ENCODE measurements at places on chromosomes 7 and 10.

DNA sequence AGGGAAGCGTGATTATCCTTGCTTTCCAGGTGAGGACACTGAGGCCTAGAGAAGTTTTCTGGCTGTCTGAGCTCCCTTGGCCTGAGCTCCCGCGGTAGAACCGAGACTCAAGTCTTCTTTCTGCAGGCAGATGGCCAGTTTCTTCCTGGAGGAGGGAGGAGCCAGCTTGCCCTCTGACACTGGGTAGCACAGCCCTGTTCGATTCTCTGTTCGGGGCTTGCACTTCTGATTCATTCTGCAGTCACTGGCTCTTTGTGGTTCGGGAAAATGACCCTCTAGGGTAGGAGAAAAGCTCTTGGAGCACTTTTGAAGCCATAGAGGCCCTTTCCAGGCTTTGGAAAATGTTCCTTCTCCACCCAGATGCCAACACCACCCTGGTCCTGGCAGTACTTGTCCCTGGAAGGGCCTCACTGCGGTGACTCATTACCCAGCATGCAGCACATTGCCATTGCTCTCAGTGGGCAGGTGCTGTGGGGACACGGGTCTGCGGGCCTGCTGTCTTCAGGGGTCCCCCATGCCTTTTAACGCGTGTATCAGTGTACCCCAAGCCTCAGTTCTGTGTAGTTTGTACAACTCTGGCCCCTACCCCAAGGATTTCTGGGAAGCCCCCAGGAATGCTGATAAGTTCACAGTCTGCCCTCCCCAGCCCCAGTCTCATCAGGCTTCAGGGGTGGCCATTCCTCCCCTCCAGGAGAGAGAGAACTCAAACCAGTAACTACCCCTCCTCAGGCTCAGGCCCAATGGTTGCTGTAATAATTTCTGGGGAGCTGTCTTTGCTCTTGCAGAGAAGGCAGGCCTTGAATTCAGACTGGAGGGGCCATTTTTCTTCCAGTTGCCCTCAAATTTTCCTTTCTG, 11.9 kb downstream of the CHST3 start:
- DNase-seq, result peak; percentile 56

DNA sequence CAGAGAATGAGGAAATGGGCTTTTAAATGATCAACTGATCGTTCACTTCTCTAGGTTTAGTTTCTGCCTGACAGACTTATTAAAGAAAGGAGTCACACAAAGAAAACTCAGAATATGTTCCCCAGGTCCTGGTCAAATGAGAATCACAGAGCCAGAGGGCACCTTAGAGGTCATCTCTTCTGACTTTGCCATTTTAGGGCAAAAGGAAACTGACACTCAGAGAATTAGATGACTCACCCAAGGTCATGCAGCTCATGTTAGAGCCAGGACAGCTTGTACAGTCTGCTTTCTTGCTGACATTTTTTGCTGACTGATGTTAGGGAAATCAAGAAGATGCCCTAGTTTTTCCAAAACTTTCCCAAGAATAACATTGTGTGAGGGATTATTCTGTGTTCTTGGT, 312.7 kb upstream of the SP8 start:
- no peak for DNase-seq

GRCh38 chr7:44134943-44135628, 6.0 kb downstream of the MYL7 start:
- no peak for DNase-seq

- DNase-seq, result no peak
Measured at GRCh38 chr7:18200266-18200665, 172.6 kb upstream of the PRPS1L1 start.

GRCh38 chr10:3568392-3568791, 216.6 kb downstream of the KLF6 start:
- no peak for DNase-seq

- DNase-seq, result no peak
Measured at GRCh38 chr7:36308031-36308430, 81.6 kb upstream of the ANLN start.

- DNase-seq, result no peak
Measured at GRCh38 chr7:37206192-37206591, 242.5 kb downstream of the ELMO1 start.

DNA sequence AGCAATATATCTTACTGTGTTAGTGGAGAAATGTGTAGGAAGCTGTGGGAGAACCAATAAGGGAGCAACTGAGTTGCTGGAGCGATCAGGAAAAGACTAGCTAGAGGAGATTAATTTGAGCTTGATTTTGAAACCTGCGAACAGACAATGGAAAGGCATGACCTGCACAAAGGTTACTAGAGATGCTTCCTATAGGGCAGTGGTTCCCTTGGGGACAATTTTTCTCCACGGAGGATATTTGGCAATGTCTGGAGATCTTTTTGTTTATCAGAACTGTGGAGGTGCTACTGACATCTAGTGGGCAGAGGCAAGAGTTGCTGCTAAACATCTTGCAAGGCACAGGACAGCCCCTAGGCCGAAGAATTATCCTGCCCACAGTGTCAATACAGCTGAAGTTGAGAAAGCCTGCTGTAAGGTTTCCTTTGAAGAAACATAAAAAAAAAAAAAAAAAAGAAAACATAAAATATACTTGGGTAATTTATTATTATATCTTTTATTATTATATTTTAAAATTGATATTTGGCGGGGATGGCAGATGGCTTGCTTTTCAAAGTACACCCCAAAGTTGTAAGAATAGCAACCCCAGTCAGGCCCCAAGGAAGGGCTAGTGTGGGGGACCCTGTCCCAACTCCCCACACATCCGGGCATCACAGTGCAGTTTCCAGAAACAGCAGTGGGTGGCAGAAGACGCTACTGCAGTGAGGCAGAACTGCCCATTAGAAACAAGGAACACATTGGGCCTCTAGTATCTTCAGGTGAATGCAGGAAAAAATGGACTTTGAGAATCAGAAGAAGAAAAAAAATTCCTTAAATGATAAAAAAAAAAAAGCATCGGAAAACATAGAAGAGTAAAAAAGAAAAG, 481.6 kb downstream of the SH2D4B start:
- peak; percentile 62 for DNase-seq

DNA sequence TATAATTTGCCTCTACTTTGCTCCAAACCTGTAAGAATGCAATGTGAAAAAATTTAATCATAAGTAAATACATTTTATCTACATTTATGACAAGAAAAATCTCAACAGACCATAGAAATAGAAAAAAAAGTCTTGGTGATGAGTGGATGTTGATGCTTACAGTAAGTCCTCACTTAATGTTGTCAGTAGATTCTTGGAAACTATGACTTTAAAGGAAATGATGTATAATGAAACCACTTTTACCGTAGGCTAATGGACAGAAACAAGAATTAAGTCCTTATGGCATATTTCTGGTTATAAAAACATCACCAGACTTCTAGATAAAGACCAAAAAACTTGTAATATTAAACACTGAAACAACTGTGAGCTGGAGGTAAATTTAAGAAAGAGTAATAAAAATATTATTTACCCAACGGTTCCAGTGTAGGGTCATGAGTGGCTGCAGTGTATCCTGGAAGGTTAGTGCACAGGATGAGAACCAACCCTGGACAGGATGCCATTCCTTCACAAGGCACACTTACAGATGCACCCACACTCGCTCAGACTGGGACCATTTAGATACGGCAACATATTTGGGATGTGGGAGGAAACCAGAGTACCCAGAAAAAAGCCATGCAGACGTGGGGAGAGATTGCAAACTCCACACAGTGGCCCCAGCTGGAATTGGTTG, 76.3 kb downstream of the GLCCI1 start:
- no peak for DNase-seq

- DNase-seq, result no peak
Measured at GRCh38 chr10:132129431-132129830, 57.3 kb upstream of the DPYSL4 start.

DNA sequence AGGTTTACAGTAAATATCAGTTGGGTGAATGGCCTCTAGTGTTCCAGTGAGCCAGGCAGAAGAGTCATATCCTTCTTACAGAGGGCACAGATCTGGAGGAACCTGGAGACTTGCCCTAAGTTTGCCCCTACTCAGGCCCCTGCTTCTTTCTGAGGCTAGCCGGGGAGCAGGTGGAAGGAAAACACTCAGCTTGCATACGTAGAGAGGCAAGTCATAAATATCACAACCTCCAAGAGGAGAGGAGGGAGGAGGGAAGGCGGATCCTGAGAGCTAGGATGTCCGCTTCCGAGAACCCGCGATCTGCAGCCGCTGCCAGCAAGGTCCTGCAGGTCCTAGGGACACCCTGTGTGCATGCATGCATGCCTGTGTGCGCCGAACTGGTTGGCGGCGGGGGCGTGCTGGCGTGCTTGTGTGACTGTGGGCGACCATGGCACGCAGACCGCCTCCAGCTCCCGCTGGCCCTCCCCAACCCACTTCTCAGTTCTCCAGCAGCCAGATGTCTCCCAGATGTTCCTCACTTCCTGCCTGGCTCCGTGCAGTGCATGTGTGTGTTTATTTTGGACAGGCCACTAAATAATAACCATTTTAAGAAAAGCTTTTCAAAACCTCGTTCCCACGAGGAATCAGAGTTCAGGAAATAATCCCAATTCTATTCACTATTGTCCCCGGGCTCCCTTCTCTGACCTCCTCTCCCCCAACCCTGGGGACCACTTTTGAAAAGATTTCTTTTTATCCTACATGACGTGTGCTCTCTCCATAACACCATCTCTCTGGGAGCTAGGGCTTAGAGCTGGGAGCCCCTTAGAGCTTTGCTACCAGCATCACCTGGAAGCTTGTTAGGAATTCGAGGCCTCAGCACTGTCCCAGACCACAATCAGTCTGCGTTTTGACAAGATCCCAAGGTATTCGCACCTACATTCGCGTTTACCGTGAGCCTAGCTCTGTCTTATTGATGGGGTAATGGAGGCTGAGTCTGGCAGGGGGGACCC, 32.4 kb downstream of the UNC5B start:
- peak; percentile 90 for DNase-seq

DNA sequence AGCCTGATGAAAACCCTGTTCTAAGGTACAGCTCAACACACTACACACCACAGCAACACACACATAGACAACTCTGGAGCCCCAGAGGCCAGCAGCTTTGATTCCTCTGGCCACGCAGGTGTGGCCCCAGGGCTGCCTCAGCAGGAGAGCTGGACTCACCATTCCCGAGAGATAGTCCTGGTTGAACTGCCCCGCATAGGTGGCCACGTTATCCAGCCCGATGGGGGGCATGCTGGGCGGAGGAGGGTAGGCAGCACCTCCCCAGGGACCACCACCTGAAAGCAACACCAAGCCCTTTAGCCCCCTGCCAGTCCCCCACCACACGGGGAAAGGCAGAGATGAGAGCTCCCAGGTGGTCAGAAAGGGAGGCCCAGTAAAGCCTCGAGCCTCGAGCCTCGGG, 34.7 kb downstream of the ANXA11 start:
- DNase-seq, result no peak

DNA sequence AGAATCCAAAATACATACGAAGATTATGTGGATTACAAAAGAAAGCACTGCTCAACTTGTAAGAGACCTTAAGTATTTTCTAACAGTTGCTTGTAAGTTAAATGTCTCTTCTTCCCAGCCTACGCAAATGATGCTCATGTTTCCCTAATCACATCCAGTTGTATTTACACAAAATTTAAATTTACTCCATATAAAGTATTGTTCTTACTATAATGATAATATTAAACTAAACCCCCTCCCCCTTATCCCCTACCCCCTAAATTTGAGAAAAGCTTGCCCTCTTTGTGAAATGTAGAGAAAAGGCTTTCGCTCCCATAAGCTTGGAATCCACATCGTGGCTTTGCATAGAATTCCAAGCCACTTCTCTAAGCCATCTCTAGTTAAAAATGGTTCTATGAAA, 29.4 kb downstream of the ANKMY2 start:
- no peak for DNase-seq

GRCh38 chr7:67760971-67761370, 764.3 kb downstream of the TYW1 start:
- DNase-seq, result peak; percentile 64

GRCh38 chr7:148332191-148333186, 258.1 kb upstream of the C7orf33 start:
- no peak for DNase-seq

DNA sequence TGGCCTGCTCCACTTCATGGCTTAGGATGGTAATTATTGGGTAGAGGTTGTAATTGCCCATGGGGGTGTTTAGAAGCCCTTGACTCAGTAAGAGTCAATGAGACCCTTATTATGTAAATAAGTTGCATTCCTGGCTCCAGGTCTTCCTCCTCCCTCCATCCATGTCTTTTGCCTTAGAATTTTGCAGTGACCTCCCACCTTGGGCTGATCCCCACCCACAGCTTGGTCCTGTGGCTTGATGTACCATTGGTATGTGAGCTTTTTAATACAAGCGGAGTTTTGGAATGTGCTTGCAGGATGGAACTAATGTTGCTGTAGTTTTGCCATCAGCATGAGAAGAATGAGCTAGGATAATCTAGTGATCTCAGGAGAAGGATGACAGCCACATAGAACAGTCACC, 73.2 kb upstream of the DGKI start:
- DNase-seq, result peak; percentile 27

DNA sequence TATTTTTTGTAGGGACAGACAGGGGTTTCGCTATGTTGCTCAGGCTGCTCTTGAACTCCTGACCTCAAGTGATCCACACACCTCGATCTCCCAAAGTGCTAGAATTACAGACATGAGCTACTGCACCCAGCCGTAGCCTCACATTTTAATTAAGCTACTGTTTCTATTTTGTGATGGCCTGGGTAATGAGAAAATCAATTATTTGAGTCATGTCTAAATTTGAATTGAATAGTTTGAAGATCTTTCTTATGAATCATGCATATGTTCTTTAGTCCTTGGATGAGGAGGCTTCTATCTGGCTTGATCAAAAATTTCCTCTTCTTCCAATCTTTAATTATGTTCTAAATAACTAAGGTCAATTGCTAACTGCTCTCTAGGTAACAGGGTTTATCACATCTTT, 175.0 kb downstream of the REEP3 start:
- DNase-seq, result no peak

GRCh38 chr10:110834629-110835301, 37.0 kb upstream of the PDCD4 start:
- no peak for DNase-seq

GRCh38 chr10:58886406-58886805, 290.0 kb upstream of the PHYHIPL start:
- DNase-seq, result no peak

DNA sequence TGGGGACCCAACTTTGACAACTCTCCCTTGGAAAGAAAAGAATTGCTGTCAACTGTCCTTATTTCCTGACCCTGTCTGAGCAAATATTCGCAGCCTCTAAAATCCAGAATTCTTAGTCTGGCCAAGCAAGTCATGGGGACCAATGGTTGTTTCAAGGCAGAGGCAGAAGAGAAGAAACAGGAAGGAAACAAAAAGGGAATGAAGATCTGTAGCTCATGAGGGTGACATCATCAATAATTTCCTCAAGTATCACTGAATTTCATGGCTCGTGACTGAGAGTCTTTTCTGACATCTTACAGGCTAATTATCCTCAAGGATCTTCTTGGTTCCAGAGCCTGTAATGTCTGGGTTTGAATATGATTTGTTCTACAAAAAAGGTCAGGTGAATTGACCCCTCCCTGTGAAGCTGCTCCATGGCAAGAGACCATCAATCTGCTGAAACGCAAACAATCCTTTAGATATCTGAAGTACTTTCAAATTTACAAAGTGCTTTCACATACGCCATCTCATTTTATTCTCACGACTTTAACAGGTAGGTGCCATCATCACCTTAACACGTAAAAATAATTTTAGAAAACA, 5.8 kb downstream of the CDK6 start:
- no peak for DNase-seq

Data from fibroblast of upper back skin (primary cell).